ENCODE measurements at places on chromosomes 4 and X. TPM values are rescaled to one million over a fixed set of nuclear protein-coding genes. Genes with fewer than 3 reads are reported as not detected.

Gene F8A1
- 18.8 TPM for total RNA-seq

Gene KLHL8
- total RNA-seq: 6.2 TPM

Gene XG
- total RNA-seq: 0.73 TPM

Gene NPY1R
- total RNA-seq: 0.12 TPM

Gene BTK
- total RNA-seq: not detected

Gene GLOD5
- not detected for total RNA-seq

Gene GPM6B
- 23.0 TPM for total RNA-seq

Gene LIMCH1
- total RNA-seq: 9.8 TPM

Gene UGT2B11
- total RNA-seq: not detected

Gene OPN1MW
- not detected for total RNA-seq

Gene FGG
- not detected for total RNA-seq

Gene CCNQ
- 22.7 TPM for total RNA-seq

Gene XK
- total RNA-seq: not detected

Gene SASH3
- not detected for total RNA-seq

Gene COL4A6
- 0.54 TPM for total RNA-seq

Gene NDNF
- 0.12 TPM for total RNA-seq

Gene PABPC5
- 3.0 TPM for total RNA-seq

Gene PABPC1L2B
- not detected for total RNA-seq
